ENCODE measurements at places on chromosomes 12 and 14.
A peak's percentile ranks its signal among the peaks of the same experiment; 100 is the strongest.

DNA sequence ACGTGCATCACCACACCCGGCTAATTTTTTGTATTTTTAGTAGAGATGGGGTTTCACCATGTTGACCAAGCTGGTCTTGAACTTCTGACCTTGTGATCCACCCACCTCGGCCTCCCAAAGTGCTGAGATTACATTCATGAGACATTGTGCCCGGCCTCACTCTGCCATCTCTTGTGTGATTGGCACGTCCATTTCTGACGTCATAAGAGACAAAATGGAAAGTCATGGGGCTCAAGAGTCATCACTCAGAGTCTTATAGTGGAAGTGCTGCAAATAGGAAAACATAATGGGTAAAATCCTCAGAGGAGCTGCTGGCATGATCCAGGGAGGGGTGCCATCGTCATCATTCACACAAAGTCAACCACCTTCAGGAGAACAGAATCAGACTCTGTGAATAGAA lies 54.2 kb upstream of the GPATCH2L start:
- no peak for DNase-seq

- DNase-seq = no peak
Measured at GRCh38 chr12:116861320-116861719, 19.9 kb downstream of the HRK start.

- no peak for DNase-seq
Measured at GRCh38 chr12:12445165-12445881, 88.4 kb downstream of the BORCS5 start.

- no peak for DNase-seq
Measured at GRCh38 chr12:108839018-108839889, 18.1 kb downstream of the SSH1 start.

GRCh38 chr12:102498471-102498870 lies 18.1 kb upstream of the IGF1 start:
- no peak for DNase-seq

DNA sequence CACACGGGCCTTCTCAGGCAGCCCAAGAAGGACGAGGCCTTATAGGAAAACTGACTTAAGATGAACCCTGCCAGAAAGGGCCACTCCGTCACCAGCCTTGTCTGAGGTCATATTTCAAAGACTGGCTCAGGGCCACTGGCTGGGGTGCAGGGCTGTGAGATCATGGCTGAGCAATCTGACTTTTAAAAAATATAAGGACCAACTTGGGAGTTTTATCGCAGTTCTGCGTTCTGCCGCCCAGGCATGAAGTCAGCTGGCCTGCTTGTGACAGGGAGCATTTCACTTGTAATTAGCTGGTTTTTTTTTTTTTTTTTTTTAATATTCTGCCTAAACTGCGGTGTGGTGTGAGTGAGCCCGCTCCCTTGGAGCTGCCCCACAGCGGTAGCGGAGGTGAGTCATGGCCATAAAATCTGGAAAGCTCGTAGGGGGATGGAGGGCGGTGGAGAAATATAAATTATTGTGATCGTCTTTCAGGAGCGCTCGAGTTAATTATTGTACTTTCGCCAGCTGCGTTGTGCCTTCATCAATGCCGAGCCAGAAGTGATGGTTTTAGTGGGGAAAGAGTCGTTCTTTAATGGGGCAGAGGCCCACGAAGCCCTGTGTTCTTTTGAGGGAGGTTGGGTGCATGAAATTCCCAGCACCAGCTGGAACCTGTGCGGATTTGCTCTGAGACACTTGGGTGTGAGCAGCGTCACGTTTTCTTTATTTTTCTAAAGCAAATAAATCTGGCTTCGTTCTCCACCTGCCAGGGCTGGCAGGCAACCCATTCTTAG lies 231.9 kb downstream of the C12orf75 start:
- no peak for DNase-seq

- DNase-seq = no peak
Measured at GRCh38 chr14:30958555-30959407, 66.7 kb upstream of the AP4S1 start.

GRCh38 chr12:54373649-54374561 lies 9.6 kb upstream of the GPR84 start:
- DNase-seq = no peak

- no peak for DNase-seq
Measured at GRCh38 chr14:67851785-67852410, 32.3 kb downstream of the RAD51B start.

GRCh38 chr12:18942669-18943068 lies 186.9 kb upstream of the PLEKHA5 start:
- no peak for DNase-seq

- peak; percentile 94 for DNase-seq
Measured at GRCh38 chr12:3795492-3796133, 42.7 kb upstream of the CRACR2A start.

DNA sequence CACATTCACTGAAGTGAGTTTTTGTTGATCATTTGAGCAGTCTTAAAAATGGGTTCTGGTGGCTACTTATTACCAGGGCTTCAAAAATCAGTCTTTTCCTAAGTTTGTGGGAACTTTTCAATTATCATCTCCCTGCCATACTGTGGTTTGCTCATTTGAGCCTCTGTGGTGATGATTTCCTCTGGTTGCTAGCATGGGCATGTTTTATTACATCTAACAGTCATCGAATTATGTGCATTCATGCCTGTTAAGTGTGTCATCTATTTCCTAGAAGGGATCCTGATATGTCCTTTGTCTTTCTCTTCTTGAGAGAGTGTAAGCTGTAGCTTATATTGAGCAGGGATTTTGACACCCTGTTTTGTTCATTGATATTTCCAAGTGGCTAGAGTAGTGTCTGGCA lies 116.8 kb downstream of the WIF1 start:
- DNase-seq = no peak

- DNase-seq = no peak
Measured at GRCh38 chr14:93056840-93057585, 58.7 kb downstream of the ITPK1 start.

GRCh38 chr14:63715360-63715759 lies 12.5 kb downstream of the SGPP1 start:
- no peak for DNase-seq

DNA sequence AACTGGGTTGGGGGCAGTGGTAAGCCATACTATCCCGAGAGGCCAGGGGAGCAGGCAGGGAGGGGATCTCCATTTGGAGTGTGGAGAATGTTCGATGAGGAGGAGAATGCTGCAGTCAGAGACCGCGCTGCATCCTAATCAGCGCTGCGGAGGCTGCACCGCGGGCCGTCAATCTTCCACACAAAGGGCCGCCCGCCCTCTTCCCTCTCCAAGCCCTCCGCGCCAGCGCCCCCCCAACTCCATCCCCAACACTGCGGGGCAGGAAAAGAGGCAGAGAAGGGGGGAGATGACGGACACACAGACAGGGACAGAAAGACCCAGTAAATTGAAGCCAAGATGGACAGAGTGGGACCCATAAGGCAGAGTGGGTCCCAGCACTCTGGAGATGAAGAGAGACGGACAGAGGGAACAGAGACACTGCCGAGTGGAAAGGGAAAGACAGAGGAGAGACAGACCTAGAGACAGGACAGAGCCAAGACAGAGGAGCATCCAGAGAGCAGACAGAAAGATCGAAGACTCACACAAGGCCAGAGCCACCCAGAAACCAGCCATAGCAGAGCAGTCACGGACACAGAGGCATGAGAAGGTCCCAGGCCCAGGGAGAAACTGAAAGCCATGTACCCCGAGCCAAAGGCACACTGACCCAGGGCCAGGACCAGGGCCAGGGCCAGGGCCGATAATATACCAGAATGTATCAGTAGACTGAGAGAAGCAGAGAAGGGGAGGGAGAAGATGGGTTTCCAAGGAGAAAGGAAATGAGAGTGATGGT lies 3.5 kb downstream of the CISTR start:
- DNase-seq = no peak

DNA sequence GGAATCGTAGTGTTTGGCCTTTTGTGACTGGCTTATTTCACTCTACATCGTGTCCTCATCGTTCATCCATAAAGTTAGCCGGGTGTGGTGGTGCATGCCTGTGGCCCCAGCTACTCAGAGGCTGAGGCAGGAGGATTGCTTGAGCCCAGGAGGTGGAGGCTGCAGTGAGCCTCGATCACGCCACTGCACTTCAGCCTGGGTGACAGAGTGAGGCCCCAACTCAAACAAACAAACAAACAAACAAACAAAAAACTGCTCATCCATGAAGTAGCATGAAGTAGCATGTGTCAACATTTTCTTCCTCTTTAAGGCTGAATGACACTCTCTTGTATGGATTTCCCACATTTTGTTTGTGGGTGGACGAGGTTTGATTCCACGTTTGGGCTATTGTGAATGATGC lies 44.0 kb upstream of the MEG3 start:
- DNase-seq = no peak

GRCh38 chr12:13692332-13692731 lies 289.1 kb downstream of the GRIN2B start:
- DNase-seq = no peak

- DNase-seq = no peak
Measured at GRCh38 chr12:89244536-89244935, 107.8 kb downstream of the DUSP6 start.
